ENCODE measurements at places on chromosomes 7 and 10. TPM values are rescaled to one million over a fixed set of nuclear protein-coding genes. Genes with fewer than 3 reads are reported as not detected.

DNA sequence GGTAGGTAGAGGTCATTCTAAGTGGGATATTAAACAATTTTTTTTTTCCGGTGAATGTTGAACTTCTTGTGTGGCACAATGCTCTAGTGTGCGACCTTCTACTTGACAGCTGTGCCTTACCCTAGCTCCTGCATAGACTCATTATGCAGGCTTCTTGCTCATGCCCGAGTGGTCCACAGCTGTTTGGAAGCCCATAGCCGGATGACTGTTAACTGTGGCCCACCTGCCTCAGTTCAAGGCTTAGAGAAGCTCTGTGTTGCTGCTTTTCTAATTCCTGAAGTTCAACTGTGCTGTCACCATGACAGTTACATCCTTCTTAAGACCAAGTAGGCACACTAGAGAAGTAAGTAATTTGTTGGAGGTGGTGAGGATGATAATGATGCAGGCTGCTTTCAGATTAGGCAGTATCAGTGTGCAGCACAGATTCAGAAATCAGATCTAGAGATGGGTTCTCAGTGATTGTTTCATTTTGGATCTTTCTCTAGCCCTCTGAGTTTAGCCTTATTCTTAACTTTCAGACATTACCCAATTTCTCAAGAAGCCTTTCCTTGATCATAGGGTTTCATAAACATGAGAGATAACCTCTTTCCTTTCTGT is 278.4 kb downstream of the PHF14 start:
- DNase-seq, result no peak
- H3K36me3 ChIP-seq, result no peaks in the 10 kb centered on the region
- no peak overlapping the region for H3K4me3 ChIP-seq
- H3K4me1 ChIP-seq, result peaks cover 15% of the 10 kb centered on the region

DNA sequence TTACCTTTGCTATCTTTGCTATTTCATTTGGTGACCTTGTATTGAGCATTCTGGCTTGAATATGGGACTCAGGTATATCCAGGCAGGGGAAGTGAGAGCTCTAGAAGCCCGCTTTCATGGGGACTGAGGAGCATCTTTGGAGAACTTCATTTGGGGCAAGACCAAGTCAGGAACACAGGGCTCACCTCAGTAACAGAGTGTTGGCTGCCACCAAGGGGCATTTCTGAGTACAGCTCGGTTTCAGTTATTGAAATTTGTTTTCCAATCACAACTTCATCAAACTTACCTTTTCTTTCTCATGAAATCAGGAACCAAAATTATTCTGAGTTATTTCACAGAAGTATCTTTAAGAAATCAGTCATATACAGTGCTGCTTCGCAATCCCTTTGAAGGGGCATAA is 337.2 kb downstream of the C7orf25 start:
- no peaks in the 10 kb centered on the region for H3K27me3 ChIP-seq
- H3K27ac ChIP-seq, result peak overlapping the region; percentile 44
- H3K4me1 ChIP-seq, result peaks cover 36% of the 10 kb centered on the region
- H3K36me3 ChIP-seq, result no peaks in the 10 kb centered on the region
- no peak for DNase-seq
- H3K4me3 ChIP-seq, result no peak overlapping the region

- no peaks in the 10 kb centered on the region for H3K27me3 ChIP-seq
- no peak overlapping the region for H3K27ac ChIP-seq
- H3K36me3 ChIP-seq, result no peaks in the 10 kb centered on the region
- H3K4me3 ChIP-seq, result no peak overlapping the region
- H3K4me1 ChIP-seq, result peaks cover 2% of the 10 kb centered on the region
Measured at GRCh38 chr7:4127909-4128560, 554.1 kb upstream of the FOXK1 start.

DNA sequence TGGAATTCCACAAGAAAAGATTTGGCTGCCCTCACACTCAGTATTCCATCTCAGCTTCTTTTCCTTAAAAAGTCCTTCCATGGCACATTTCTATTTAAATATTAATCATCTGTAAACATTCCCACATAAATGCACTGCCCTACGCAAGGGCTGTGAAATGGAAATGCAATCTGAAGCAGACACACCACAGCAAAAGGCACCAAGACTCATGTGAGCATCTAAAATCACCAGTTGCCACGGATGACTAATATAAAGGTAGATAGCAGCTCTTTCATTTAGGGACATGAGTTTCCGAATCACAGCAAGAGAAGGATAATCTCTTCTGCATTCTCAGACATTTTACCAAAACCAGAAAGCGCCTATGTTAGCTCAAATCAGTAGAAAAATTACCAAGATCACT is 31.6 kb downstream of the COA1 start:
- no peak for DNase-seq
- H3K36me3 ChIP-seq, result no peaks in the 10 kb centered on the region
- H3K4me1 ChIP-seq, result no peaks in the 10 kb centered on the region
- H3K27me3 ChIP-seq, result no peaks in the 10 kb centered on the region

The DPCD gene
- 26.5 TPM for polyA plus RNA-seq

Data from hepatocyte (in vitro differentiated cells).